Left renal cortex interstitium (tissue), 4 donors: ENCODE measurements at places on chromosomes 12 and 14. TPM values are rescaled to one million over a fixed set of nuclear protein-coding genes. Genes with fewer than 3 reads are reported as not detected.

TAS2R8 gene
- polyA plus RNA-seq = not detected

PRPH gene
- polyA plus RNA-seq = not detected

DNA sequence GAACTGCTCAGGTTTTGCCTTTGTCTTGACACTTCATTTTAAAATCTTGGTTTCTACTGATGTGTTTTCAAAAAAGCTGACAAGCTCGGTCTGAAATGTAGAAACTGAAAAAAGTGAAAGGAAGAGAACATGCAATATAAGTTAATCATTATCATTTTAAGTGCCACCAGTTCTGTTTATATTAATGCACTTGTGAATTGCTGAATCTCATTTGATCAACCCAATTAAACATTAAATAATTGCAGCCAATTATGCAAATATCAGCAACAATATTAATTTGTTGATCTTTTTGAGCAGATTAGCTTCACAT, 133.8 kb downstream of the BCAT1 start:
- DNase-seq = no peak

DNA sequence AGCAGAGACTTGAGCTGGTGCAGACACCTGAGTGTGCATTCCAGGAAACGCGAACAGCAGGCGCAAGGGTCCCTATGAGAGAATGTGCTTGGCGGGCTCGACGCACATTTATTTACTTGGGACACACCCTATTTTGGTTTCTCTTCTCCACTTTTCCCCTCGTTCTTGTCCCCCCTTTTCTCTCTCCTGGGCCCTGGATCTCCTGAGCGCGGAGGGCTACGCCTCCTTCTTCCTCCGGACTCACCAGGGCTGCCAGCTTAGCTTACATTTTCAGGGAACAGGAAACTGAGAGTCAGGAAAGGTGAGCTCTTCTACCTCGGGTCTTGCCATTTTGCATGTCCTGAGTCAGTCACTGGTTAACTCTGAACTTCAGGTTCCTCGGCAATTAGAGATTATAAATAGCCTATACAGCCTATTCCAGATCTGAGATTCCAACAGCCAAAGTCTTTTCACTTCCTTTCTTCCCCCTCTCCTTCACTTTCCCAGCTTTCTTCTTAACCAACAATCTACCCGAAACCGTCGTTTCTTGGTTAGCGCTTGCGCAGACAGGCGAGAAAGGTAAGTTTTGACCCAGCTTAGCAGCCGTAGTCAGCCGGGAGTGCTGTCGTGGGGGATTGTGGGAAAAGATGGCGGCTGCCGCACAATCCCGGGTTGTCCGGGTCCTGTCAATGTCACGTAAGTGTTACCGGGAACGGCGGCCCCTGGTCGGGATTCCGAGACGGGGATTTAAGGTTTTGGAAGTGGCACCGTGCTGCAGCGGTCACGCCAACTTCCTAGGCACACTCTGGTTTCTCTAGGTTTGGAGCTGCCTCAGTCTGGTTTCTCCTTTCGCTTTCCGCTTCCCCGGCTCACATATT, at the start of the genes AKAP3 and NDUFA9:
TSS of gene AKAP3 (minus strand) at position 551 of the 857 bp plus-strand sequence. CDS start 10,855 bp downstream, outside the sequence.
TSS of gene NDUFA9 (plus strand) at position 614 of the 857 bp plus-strand sequence. CDS start at position 627, 13 bp downstream.
- DNase-seq = peak; percentile 94

GRCh38 chr14:54447231-54447692, 6.1 kb upstream of the CNIH1 start:
- DNase-seq = no peak

GRCh38 chr12:132364348-132364902, 35.0 kb upstream of the GALNT9 start:
- DNase-seq = no peak
